SK-N-DZ (cell line): ENCODE measurements at places on chromosomes 1 and 21.

- no peak for DNase-seq
Observed at GRCh38 chr1:199173356-199173755, 534.5 kb downstream of the PTPRC start.

DNA sequence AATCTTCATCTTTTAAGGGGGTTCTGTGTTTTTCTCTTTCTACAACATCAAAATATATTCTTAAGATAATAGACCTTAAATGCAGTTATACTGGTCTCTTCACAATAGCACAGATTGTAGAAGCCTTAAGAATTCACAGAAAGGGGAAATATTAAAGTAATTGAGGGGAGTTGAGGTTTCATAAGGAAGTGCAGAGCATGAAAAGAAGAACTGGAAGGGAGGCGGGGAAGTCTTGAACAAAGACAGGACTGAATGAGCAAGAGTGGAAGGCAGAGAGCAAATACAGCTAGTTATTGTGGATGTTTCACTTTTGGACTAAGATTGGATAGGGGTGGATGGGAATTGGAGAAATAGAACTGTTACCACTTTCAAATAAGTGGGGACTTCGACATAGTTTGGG lies 67.7 kb downstream of the PTGER3 start:
- no peak for DNase-seq

DNA sequence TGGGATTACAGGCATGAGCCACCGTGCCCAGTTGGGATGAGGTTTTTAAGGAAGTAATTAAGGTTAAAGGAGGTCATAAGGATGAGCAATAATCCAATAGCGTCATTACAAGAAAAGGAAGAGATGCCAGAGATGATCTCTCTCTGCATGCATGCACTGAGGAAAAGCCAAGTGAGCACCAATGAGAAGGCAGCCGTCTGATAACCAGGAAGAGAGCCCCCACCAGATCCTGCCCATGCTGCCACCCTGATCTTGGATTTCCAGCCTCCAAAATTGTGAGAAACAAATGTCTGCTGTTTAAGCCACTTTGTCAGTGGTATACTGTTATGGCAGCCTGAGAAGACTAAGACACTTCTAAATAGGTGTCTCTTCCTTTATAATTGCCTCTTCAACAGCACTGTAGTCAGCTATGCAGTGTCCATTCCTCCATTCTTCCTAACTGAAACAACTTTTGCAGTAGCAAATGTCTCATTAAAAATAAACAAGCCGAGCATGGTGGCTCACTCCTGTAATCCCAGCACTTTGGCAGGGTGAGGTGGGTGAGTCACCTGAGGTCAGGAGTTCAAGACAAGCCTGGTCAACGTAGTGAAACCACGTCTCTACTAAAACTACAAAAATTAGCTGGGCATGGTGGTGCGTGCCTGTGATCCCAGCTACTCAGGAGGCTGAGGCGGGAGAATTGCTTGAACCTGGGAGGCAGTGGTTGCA lies 216.2 kb upstream of the RUNX1 start:
- DNase-seq: no peak

GRCh38 chr1:22143065-22144033 lies at the start of gene WNT4:
TSS of gene WNT4 (minus strand) at chr1:22143097. CDS start at chr1:22142922, 175 bp downstream.
- no peak for DNase-seq

GRCh38 chr1:228810878-228811711 lies 75.8 kb downstream of the RHOU start:
- DNase-seq: no peak

DNA sequence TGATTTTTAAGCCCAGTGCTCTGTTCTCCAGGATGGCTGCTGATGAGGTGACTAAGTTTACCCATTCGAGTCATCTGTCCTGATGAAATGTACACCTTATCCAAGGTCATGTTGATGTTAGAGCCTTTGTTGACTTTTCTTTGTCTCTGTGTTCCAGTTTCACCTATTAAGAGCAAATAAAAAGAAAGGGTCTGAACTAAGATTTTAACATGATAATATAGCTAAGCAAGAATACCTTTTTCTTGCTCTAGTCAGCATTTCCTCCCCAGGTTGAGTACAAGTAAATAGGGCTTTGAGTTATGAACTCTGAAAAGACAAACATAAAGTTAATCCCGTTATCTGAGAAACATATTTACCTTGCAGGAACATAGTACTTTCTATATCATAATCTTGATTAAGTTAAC lies 52.1 kb upstream of the GPR88 start:
- DNase-seq: no peak

DNA sequence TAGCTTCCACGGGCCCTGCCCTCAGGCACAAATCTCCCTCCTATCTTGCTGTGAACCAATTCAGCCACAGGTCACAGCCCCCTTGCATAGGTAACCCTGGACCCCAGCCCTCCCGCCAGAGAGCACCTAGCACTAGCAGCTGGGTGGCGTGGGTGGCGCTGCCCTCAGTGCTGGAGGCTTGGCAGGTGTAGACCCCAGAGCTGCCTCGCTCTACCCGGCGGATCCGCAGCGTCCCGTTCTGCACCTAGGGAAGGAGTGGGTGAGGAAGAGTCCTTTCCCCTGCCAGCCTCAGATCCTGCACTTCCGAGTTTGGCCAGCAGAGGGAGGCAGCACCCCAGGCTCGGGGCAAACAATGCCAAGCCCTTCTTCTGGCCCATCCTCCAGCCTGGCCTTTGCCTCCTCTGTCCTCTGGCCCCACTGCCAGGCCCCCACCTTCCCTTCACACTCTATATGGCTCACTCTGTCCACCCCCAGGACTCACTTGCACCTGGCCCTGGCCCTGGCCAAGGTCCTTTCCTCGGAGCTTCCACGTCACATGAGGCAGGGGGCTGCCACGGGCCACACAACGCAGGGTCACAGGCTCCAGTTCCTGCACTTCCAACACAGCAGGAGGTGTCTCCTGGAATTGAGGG lies 9.0 kb downstream of the IGSF9 start:
- DNase-seq: peak; percentile 63

DNA sequence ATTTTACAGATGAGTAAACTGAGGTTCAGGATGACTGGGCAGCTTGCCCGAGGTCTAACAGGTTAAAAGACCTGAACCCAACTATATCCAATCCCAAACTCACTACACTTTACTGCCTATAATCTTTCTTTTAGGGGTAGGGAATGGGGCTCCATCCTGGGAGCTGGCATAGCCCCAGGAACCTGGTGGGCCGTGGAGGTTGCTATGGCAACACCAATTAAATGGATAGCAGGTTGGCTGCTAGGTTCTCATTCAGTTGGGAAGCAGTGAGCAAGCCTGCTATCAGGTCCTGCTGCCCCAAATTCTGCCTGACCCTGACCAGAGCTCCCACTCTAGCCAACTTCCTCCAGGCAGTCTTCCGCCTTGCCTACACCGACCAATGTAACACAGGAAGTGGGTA lies 40.9 kb downstream of the LRP8 start:
- DNase-seq: peak; percentile 6

DNA sequence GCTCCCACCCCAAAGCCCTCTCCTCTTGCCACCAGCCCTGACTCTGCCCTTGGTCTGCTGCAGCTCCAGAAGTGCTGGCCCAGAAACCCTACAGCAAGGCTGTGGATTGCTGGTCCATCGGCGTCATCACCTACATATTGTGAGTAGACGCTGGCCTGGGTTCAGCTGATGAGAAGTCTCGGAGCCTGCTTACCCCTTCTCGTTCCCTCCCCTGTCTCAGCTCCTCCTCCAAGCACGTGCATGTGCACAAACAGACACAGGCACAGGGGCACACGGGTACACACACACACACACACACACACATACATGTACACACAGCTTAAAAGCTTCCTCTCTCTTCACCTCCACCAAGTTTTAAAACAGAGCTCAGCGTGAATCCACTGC lies 24.3 kb downstream of the CAMK1G start:
- no peak for DNase-seq

DNA sequence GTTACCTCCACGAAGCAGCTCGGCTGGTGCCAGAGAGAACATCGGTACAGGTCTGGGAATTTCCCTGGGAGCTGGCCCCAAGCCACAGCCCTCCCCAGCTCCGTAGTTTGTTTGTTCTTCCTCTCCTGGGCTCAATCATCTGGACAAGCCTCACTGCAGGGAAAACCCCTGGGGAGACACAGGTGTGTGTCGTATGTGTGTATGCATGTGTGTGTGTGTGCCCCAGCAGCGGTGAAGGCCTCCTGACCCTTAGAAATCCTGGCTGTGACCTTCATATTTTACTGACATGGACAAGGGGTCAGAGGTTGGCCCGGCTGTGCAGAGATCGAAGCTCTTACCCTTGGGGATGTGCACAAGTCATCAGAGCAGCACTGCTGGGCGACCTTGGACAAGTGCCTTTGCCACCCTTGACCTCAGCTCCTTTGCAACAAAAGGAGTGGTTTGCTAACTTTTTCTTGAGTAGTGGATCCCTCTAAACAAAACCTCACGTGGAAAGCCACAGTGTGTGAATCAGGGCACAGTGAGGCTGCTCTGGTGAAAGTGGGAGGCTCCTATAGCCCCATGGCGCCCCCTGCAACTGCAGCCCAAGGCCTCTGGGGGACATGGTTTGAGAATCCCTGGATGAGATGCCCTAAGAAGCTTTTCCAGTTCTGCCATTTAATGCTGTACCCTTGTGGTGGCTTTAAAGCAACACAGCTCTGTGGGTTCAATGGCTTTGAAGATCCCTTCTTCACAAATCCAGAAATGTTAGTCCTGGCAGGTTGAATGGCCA lies 12.3 kb upstream of the IL22RA1 start:
- no peak for DNase-seq

DNA sequence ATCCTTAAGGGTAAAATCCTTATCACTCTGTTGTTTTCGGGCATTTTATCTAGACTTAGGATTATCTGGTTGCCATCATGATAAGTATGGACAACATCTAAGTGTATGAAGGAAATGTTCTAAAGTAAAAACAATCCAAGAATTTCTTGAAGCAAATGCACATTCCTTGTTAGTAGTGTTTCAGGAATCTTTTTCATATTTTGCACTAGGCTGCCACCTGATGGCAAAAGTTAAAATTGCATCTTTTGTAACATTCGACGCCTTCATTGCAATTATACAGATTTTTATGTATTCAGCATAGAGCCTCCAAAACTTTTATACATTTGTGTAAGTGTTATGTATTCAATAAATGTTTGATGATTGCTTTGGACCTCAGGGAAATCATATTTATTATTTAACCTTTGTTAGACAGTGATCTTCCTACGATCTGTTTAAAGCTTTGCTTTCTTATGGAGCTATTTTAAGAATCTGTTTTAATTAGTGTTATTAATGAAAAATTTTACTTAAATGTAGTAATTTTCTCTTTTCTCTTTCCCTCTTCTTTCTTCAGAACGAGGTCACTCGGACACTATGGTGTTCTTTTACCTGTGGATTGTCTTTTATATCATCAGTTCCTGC lies 49.4 kb upstream of the KIAA1614 start:
- peak; percentile 53 for DNase-seq

- DNase-seq: peak; percentile 78
Observed at GRCh38 chr1:117268535-117269455, 58.1 kb upstream of the VTCN1 start.

- peak; percentile 15 for DNase-seq
Observed at GRCh38 chr1:162562470-162562828, 927 bp downstream of the UAP1 start.

- no peak for DNase-seq
Observed at GRCh38 chr1:9181990-9182783, 52.4 kb upstream of the H6PD start.

DNA sequence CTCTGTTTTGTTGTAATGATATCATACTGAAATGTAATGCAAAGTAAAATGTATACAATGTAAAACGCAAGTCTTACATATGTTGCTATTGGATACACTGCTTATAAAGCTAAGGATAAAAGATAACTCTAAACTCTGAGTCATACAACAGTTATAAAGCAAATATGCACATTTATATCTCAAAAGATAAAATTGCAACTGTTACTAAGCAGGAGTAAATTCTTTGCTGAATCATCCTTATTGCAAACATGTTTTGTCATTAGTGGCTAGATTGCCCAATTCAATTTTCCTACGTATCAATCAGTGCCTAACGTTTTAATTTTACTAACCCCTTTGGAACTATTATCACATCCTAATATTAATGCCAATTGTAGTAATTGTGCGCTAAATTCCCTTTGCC lies 762.9 kb downstream of the LTN1 start:
- DNase-seq: no peak

DNA sequence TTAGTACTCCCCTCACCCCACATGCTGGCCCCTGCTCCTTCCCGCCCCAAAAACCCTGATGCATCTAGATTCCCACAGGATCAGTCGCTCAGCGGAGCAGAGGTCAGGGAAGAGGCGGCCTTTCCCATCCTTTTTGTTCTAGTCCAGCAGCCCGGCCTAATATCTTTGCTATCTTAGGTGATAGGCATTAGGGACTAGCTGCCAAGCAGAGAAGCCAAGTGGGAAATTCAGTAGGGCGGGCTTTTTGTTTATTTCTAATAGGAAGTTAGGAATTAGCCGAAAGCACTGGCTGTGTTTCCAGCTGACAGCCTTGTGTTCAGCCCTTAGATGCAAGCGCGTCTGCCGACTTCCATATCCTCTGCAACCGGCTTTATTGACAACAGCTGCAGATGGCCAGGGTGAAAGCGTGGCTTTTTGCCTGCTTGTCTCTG lies 59.0 kb upstream of the BCAR3 start:
- peak; percentile 39 for DNase-seq

DNA sequence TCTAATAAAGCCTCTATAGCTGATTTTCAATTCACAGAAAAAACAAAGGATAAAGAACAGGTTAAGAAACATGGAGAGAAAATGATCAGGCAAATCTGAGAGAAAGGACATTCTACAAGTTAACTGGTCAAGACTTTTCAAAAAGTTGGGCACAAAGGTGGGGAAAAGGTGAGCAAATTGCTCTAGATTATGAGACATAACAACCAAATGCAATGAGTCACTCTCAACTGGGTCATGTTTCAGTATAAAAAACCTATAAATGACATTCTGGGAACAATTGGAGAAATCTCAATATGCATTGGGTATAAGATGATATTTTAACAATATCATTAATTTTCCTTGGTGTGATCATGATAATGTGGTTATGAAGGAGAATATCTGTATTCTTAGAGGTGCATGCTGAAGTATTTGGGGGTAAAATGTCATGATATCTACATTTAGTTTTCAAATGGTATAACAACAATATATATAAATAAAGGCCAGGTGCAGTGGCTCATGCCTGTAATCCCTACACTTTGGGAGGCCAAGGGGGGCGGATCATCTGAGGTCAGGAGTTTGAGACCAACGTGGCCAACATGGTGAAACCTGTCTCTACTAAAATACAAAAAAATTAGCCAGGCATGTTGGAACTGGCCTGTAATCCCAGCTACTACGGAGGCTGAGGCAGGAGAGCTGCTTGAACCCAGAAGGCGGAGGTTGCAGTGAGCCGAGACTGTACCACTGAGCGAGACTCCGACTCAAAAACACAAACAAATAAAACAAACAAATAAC lies 27.0 kb downstream of the ANKRD13C start:
- DNase-seq: no peak

DNA sequence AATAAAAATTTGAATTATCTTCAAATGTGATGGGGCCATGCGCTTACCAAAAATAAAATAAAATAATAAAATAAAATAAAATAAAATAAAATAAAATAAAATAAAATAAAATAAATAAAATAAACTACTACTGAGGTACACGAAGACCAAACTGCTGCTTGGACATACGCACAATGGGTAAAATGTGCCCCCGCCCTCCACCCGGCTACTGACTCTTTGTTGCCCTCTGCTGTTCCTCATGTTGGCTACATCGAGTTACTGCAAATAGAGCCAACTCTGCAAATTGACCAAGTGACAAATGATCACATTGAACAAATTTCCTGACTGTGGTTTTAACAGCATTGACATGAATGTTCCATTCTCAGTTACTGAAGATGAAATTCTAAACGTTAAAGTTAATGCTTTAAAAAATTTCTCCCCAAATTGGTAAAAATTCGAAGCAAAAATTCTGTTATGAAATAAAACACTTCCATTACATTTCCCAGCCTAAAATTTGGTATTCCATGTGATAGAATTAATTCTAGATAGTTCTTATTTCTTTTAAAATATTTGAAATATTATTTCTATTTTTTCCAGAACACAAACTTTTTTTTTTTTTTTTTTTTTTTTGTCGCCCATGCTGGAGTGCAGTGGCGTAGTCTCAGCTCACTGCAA lies 18.8 kb upstream of the MAP1LC3C start:
- peak; percentile 70 for DNase-seq
